ENCODE measurements at places on chromosomes 1 and 21.

- no peak for DNase-seq
These were observed 75.9 kb downstream of the HUNK start for GRCh38 chr21:31948676-31949075.

DNA sequence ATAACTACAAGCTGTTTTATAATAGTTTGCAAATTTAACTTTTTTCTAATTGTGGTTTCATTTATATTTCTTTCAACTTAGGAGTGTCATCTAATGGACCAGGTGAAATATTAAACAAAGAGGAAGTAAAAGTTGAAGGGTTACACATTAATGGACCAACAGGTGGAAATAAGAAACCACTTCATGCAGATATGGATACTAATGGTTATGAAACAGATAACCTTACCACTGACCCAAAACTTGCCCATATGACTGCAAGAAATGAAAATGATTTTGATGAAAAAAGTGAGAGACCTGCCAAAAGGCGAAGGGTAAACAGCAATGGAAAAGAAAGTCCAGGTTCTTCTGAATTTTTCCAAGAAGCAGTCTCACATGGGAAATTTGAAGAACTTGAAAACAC, 59.7 kb downstream of the MIER1 start:
- DNase-seq, result no peak

- DNase-seq, result no peak
These were observed 4.0 kb downstream of the AMPD2 start for GRCh38 chr1:109623601-109624161.

GRCh38 chr1:37102656-37103382, 68.5 kb upstream of the GRIK3 start:
- DNase-seq, result no peak

DNA sequence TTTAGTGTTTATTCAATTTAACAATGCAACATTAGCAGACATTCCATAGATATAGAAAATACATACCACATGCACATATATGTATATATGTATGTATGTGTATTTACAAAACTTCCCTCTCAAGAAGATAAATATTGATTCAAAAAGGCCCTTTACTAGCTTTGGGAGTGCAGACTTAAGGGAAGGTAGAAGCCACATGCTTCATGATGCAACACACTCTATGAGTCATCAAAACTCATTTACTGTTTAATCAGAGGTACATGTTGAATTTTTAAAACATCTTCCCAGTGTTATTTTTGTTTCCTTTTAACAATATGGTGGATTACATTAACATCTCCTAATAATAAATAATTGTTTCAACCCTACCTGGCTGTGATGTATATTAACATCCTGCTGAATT, 61.4 kb upstream of the KIRREL1 start:
- no peak for DNase-seq

DNA sequence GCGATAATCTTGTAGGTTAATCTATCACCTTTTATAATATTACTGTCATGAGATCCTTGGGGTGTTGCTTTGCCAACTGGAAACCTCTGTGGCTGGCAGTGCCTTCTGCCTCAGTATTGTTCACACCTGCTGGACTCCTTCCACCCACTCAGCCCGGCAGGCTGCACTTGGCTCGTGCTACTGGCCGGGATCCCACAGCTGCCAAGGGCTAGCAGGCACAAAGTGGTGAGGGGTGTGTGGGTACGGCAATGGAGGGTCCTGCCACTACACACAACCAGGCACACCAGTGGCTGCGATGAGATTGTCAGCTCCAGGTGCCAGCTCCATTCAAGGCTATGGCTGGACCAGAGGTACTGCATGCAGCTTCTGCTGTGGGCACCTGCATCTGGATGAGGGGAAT, 191.2 kb upstream of the LYPLAL1 start:
- no peak for DNase-seq

- DNase-seq, result no peak
These were observed 217.5 kb downstream of the GABPA start for GRCh38 chr21:25952306-25952705.

DNA sequence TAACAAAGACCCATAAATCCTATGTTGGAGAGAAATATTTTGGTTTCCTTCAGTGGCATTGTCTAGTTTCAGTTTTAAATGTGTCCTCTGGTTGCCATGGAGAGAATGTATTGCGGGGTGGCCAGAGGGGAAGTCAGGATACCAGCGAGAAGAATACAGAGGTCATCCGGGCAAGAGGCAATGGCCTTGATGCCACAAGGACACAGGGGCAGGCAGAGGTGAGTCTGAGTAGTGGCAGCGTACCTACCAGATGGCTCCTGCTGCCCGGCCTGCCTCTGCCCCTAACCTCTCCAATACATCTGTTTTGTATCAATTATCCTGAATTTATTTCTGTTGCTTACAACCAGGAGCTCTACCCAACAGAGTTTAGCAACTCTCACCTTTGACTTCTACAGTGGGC, 14.9 kb downstream of the KLHDC7A start:
- DNase-seq, result no peak

GRCh38 chr1:46404482-46405196, 10.5 kb downstream of the FAAH start:
- no peak for DNase-seq

- no peak for DNase-seq
These were observed 42.1 kb downstream of the NRIP1 start for GRCh38 chr21:15022608-15023261.

DNA sequence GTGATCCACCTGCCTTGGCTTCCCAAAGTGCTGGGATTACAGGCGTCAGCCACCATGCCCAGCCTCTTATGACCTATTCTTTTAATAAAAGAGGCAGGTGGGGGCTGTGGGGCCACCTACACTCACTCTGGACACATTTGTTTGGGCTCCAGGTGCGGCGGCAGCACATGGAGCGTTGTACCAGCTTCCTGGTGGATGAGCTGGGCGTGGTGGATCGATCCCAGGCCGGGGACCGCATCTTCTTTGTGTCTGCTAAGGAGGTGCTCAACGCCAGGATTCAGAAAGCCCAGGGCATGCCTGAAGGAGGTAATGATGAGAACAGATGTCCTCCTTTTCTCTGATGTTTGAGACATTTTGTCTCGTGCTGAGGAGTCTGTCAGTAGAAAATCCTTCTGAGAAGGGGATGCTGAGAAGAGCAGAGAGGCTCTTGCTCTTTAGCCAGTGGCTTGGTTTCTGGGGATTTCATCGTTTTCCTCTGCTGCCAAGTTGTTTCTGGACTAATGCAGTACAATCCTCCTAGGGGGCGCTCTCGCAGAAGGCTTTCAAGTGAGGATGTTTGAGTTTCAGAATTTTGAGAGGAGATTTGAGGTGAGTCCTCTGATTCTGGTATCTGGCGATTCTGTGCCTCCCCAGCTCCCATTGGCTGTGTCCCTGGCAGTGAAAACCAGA, 17.9 kb upstream of the MIIP start:
- DNase-seq, result no peak

DNA sequence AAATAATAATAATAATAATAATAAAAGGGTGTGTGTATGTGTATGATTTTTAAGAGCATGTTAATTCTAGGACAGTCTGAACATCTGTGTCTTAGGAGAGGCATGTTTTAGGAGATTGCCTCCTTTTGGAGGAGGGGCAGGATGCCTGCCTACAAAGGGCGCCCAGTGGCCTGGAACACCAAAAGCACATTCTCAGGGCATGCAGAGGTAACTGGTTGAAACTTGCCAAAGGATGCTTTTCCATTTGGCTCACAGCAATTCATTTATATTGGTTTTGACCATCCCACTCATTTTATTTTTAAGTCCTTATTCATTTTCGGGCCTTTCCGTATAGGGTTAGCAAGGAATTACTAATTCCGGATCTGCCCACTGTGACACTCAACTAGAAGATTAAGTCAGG, 21.1 kb upstream of the LAMC2 start:
- no peak for DNase-seq

DNA sequence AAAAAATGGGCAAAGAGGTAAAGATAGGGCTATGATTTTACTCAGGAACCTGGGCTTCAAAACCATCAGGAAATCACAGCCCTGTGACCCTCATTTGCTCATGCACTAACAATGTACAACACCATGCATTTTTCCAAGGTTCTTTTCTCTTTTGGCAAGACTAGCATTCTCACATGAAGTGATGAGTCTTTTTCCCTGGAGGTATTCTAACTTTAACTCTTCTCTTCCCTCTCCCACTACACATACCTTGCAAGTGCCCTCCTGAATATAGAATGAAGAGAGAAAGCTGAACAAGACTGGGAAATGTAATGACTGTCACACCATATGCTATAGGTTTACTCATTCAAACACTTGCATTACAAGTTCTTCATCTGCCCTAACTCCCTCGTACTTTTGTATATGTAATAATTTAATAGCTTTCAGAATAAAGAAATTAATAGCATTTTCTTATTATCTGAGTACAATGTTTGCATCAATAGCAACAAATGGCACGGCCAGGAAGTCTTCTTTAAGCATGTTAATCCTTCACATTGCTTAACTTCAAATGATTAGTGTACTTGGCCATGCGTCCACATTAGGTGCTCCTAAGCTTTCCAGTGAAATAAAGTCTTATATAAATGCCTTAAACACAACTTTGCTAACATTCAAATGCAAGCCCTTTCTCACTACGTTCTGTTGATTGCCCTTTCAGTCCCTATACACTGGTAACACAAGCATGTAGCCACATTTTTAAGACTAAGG, 1.8 kb downstream of the NIBAN1 start:
- DNase-seq, result no peak

- no peak for DNase-seq
These were observed 66.9 kb downstream of the NFIA start for GRCh38 chr1:61149010-61149860.

All from Peyer's patch (tissue), 4 donors.